ENCODE measurements at places on chromosomes 7 and 10.

GRCh38 chr7:26007510-26007909 lies 144.5 kb upstream of the NFE2L3 start:
- no peak for DNase-seq

GRCh38 chr10:44557596-44558191 lies 172.8 kb upstream of the CXCL12 start:
- no peak for DNase-seq

DNA sequence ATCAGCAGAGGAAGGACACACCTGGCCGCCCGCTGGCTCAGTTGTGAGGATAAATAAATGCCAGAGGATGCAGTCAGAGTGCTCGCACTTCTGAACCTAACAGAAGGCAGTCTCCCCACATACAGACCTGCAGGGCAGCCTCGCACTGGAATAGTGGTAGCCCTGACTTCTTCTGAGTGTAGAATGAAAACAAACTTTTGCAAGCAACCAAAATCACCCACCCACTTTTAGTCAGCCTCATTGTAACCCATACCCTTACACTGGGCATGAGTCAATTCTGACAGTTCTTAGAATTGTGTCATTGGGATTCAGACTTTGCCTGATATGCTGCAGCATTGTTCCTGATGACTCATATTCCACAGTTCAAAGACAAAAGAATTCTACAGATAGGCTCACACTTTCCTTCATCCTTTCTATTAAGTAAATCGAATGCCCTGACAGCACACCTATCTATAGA lies 167.0 kb upstream of the CDK1 start:
- DNase-seq = peak; percentile 27

- DNase-seq = no peak
Measured at GRCh38 chr7:1544178-1544895, 11.7 kb downstream of the TMEM184A start.

DNA sequence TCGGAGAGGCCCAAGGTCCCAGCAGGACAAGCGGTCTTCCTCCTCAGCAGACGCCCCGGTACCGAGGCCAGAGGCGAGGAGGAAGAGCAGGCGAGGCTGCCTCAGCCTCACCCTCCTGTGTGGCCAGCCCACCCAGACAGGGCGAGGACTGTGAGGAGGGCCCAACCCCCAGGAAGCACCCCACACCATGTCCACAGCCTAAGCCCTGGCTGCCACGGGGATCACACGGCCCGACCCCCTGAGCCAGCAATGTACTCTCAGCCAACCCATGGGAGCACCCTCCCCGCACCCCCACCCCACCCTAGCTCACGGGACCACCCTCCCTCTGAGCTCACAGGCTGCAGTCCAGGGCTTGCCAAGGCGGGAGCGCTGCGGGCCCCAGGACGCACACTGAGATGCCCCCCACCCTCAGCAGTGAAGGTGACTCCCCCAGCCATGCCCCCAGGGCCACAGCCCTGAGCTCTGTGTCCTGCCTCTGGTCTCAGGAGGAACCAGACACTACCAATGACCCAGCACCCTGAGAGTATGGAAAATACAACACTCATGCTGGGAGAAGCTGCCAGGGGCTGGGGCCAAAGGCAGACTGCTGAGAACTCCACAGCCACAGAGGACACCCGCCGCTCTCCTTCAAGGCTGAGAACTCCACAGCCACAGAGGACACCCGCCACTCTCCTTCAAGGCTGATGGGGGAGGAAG lies 93.6 kb downstream of the MAD1L1 start:
- no peak for DNase-seq

GRCh38 chr10:14527915-14528314 lies 197.2 kb upstream of the FRMD4A start:
- DNase-seq = no peak

DNA sequence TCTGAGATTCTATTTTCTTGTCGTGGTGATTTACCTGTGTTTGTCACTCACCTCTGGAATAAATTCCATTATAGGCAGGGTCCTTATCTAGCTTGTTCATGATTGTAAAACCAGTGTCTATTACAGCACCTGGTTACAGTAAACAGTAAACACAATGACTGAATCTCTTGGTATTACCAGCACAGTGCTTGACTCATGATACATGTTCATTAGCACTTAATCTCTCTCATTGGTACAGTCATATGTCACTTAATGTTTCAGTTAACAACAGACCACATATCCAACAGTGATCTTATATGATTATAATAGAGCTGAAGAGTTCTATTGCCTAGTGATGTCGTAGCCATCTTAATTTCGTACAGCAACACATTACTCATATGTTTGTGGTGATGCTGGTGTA lies 1.6 kb upstream of the TASOR2 start:
- no peak for DNase-seq

- no peak for DNase-seq
Measured at GRCh38 chr7:1386623-1387220, 72.5 kb downstream of the MICALL2 start.

DNA sequence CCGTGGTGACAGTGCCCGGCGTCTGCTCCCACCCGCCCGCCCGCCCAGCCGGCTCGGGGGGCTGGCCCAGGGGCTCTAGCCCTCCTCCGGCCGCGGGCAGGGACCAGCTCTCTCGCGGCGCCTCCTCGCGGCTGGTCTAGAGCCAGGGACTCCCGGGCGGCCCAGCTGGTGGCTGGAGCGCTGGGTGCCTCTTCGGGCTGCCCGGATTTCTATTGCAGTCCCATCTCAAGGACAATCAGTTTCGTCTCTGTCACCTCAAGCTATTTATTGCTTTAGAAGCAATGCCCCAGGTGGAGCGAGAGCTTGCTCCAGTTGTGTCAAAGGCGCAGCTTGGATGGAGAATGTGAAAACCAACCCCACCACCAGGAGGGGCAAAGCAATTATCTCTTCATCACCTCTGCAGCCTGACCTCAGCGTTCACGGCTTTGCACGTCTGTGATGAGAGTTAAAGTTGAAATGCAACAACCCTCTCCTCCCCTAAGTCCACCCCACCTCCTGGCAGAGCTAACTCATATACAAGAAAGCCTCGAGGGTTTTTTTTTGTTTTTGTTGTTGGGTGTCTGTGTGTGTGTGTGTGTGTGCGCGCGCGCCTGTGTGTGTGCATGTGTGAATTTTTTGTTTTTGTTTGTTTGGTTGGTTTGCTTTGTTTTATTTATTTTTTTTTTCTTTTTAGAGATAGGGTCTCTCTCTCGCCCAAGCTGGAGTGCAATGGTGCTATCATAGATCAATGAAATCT lies at the start of gene ITGA8:
ITGA8 (minus strand) TSS at position 24 of the 736 bp plus-strand sequence. CDS start 151 bp downstream, outside the sequence.
- no peak for DNase-seq

GRCh38 chr7:157840914-157841772 lies 504.3 kb downstream of the DNAJB6 start:
- DNase-seq = no peak

- no peak for DNase-seq
Measured at GRCh38 chr7:78499283-78499682, 700.7 kb downstream of the PHTF2 start.

GRCh38 chr10:116053910-116054309 lies 219.1 kb downstream of the GFRA1 start:
- no peak for DNase-seq

DNA sequence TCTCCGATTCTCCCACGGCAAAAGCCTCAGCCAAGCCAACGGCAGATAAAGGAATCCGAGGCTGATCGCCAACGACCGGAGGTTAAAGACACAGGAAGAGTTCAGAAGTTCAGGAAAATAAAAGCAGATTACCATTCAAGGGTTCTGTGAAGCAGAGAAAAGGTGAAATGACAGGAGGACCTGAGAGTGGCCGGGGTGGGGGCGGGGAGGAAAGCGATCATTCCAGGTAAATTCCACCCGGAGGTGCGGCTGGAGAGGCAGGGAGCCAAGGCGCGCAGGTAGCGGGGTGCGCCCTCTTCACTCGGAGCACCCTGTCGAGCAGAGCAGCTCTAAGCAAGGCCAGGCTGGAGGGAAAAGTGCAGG lies 35.3 kb upstream of the SEPHS1 start:
- peak; percentile 79 for DNase-seq

- DNase-seq = peak; percentile 86
Measured at GRCh38 chr7:106346678-106347217, 62.0 kb upstream of the NAMPT start.

DNA sequence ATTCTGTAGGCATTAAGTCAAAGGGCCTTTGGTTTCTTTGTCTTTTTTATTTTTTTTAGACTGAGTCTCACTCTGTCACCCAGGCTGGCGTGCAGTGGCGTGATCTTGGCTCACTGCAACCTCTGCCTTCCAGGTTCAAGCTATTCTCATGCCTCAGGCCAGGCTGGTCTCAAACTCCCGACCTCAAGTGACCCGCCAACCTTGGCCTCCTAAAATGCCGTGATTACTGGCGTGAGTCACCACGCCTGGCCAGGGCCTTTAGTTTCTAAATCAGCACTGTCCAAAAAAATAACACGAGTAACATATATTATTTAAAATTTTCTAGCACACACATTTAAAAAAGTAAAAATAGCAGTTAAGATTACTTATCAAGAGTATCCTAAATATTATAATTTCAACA lies 11.1 kb upstream of the ACSL5 start:
- DNase-seq = no peak

DNA sequence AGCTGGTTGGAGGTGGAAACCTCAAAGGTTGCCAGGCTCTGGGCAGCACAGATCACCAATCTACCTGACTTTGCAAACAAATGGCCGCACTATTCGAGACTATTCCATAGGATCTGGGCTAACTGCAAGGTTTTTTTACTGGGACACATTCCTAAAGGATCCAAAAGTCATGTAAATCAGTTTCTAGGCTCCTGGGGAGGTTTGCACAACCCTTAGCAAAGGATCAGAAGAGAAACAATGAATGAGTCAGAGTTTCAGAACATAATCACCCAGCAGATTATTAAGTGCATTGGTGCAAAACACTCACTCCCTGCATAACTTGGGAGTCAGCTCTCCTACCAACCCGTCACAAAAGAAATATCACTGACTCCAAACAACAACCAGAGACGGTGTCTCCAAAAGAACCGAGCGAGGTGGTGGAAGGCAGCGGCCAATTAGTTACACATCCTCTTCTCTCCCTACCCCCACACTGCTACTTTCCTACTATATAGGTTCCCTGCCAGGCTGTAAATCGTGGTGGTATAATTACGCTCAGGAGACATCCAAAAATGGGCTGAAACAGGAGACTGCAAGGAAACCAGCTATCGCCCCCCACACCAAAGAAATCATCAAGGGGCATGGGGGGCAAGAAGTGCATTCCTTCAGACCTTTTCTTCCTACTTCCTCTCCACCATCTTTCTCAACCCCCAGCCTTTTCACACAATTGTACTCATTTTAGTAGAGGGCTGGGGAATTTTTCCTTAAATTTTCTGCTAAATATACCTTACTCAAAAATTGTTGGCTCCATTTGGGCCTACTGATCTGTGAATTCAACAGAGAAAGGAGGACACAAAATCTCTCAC lies 3.2 kb downstream of the UBE2H start:
- peak; percentile 49 for DNase-seq

DNA sequence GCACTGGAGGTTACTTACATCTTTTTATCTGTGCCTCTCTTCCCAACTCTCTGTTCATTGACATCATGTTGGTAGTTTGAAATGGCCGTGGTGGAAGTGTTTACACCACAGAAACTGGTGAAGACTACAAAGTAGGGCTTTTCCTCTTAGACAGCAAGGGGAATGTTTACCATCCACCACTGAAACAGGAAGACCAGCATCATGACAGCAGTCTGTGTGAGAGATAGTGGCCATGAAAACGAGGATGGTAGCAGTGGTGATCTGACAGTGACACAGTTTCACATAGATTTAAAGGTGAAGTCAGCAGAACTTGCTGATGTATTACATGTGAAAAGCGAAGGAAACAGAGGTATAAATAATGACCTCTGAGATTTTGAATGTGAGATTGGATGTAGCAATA lies 115.7 kb downstream of the CCDC71L start:
- no peak for DNase-seq

- no peak for DNase-seq
Measured at GRCh38 chr10:63106111-63106755, 26.9 kb upstream of the NRBF2 start.

- DNase-seq = no peak
Measured at GRCh38 chr10:64394744-64395143, 873.5 kb downstream of the REEP3 start.

- no peak for DNase-seq
Measured at GRCh38 chr7:105896407-105896911, 20.1 kb upstream of the ATXN7L1 start.

GRCh38 chr10:71582506-71583475 lies 136.8 kb downstream of the C10orf105 start:
- no peak for DNase-seq

DNA sequence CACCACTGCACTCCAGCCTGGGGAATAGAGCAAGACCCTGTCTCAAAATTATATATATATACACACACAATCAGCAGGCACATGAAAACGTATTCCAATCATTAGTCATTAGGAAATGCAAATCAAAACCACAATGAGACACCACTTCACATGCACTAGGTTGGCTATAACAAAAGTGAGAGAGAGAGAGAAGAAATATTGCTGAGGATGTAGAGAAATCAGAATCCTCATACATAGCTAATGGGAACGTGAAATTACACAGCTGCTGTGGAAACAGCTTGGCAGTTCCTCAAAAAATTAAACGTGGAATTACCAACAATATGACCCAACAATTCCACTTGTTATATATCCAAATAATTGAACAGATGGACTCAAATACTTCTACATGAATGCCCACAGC lies 43.3 kb upstream of the CNNM1 start:
- no peak for DNase-seq

- DNase-seq = no peak
Measured at GRCh38 chr10:77679217-77679616, 41.6 kb upstream of the KCNMA1 start.

DNA sequence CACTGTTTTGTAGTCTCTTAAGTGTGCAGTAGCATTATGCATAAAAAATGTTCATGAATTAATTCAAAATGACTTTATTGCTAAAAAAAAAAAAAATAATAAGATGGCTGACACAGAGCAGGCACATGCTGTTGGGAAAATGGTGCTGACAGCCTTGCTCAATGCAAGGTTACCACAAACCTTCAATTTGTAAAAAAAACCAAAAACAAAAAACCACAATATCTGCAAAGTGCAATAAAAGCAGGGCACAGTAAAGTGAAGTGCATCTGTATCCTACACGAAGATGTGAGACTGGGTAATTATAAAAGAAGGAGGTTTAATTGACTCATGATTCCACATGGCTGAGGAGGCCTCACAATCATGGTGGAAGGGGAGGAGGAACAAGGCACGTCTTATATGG lies 185.8 kb downstream of the USP6NL start:
- DNase-seq = no peak

DNA sequence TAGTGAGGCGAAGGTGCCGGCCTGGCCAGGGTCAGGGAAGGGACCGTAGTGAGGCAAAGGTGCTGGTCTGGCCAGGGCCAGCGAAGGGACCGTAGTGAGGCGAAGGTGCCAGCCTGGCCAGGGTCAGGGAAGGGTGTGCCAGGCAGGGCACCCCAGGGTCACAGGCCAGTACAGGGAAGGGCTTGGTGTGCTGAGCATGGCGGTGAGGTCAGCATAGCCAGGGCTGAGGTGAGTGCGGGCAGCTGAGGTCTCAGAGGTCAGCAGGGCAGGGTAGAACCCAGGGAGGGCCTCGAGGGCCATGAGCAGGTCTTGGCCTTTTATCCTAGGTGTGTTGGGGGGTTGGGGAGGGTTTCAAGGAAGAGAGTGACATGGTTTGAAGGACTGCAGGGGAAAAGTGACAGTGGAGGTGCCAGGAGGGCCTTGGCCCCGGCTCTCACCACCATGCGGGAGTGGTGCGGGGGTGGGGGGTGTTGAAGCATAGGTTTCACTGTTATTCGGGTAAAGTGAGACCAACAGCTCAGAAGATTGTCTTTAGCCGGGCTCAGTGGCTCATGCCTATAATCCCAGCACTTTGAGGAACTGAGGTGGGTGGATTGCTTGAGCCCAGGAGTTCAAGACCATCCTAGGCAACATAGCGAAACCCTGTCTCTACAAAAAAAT lies 93.3 kb downstream of the CHST15 start:
- no peak for DNase-seq

GRCh38 chr7:45211066-45211465 lies 53.5 kb downstream of the RAMP3 start:
- no peak for DNase-seq
